ENCODE measurements at places on chromosomes 5 and 9. TPM values are rescaled to one million over a fixed set of nuclear protein-coding genes. Genes with fewer than 3 reads are reported as not detected.

DNA sequence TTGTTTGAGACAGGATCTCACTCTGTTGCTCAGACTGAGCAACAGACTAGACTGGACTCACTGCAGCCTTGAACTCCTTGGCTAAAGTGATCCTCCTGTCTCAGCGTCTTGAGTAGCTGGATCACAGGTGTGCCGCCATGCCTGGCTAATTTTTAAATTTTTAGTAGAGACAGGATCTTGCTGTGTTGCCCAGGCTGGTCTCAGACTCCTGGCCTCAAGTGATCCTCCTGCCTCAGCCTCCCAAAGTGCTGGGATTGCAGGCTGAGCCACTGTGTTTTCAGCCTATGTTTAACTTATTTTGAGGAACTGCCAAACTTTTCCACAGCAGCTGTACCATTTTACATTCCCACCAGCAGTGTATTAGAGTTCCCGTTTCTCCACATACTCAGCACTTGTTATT lies 16.8 kb downstream of the NDFIP1 start:
- DNase-seq: no peak

DNA sequence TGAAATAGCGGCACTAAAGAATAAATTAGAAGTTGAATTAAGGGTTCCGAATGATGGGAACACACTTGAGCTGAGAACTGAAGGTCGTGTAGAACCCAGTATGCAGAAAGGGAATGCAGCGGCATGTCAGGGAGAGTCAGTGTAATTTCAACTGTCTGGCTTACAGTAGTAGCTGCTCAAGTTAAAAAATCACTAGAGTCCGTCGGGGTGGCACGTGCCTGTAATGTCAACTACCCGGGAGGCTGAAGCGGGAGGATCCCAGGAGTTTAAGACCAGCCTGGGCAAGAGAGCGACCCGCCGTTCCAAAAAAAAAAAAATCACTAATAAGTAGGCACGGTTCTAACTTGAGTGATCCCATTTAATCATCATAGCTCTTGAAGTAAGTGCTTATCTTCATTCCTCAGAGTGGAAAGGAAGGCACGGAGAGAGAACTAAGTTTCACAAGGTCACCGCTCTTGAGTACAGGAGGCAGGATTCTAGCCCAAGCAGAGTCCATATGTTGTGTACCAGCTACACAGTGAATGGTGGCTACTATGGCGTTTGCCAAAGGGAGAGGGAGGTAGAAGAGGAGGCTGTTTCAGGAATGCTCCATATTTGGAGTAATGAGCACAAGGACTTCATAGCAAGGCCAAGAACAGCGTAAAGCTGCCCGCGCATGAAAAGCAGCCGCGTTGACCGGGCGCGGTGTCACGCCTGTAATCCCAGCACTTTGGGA lies 831 bp downstream of the RMRP start:
- no peak for DNase-seq

DNA sequence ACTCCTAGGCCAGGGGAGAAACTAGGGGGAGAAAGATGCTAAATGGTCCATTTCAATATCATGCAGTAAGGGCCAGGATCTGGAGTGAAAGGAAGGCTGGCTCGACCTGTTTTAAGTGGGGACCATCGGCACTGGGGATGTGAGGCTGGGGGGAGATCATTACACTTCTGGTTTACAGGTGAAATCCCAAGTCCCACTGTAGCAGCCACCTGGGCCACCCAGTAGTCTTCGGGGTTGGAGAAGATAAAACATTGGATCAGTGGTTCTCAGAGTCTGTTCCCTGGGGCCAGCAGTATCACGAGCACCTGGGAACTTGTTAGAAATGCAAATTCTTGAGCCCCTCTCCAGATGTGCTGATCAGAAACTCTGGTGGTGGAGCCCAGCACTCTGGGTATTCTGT lies 111.3 kb upstream of the ALDH1B1 start:
- no peak for DNase-seq

GRCh38 chr5:36150676-36151433 lies 832 bp downstream of the LMBRD2 start:
- DNase-seq: no peak

- no peak for DNase-seq
Measured at GRCh38 chr9:133967024-133967741, 24.9 kb downstream of the VAV2 start.

The MEIKIN gene
- not detected for total RNA-seq

Data from omental fat pad (tissue), 4 donors.